Fibroblast of skin of scalp (primary cell): ENCODE measurements at places on chromosomes 3 and 15.

DNA sequence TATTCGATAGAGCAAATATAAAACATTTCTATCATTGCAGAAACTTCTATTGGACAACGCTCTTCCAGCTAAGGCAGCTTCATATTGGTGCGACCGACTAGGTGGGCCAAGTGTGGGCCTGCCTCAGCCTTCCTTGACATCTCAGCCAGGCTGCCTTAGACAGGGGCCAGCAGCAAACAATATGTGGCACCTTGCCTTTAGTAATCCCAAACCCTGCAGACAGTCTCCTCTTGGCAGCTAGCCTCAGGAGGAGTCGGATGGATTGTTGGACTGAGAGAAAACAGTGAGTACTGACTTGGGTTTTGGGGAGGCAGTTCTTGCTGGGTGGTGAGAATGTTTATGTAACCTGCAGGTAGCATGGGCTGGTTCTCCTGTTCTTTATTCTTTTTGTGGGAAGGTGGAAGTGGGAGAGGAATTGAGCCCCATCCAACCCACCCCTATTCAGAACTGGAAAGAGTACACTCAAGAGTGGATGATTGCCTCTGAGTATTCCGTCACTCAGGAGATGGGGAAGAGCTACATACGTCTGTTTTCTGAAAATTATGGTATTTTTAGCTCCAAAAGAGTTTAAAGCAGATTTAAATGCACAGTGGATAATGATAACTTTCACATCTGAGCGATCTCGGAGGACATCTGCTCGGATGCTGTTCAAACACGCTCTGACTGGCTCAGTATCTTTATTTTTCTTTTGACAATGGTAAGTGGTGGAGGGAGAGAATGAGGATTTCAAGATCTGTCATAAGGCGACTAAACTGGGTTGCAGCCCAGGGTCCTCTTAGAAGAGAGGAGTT, 47.2 kb downstream of the GPD1L start:
- no peak for DNase-seq

DNA sequence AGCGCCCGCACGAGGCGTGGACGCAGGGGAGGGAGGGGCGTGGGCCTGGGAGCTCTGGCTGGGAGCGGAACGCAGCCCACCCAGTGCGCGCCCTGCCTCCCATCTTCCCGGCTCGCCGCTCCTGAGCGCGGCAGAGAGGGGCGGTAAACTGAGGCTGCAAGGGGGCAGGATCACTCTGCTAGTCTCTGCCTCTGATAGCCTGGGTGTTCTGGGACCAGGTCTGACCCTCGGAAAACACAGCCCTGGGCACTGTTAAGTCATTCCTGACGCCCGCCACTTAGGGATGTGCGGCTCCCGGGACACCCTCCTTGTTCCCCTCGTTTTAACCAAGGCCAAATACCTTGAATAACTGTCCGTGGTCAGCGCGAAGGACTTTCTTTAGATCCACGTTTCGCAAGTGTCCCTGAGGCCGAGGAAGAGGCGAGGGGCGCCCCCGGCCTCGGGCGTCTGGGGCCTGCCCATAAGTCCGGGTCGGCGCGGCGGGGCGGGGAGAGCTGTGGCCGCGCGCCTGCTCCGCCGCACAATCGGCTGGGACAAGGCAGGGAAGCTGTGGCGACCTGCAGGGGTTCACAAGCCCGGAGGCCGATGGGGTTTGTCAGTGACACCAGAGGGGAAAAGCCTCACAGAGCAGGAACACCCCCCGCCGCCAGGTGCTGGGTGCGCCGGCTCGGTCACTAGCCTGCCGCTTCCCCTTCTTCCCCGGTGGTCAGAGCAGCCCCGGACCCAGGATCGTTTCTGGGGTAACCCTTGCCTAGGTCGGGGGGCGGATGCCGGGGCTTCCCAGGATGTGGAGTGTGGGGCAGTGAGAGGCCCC, 1.5 kb downstream of the ITPKA start:
- DNase-seq = no peak

- DNase-seq = no peak
Measured at GRCh38 chr3:177441813-177442646, 244.7 kb upstream of the TBL1XR1 start.

DNA sequence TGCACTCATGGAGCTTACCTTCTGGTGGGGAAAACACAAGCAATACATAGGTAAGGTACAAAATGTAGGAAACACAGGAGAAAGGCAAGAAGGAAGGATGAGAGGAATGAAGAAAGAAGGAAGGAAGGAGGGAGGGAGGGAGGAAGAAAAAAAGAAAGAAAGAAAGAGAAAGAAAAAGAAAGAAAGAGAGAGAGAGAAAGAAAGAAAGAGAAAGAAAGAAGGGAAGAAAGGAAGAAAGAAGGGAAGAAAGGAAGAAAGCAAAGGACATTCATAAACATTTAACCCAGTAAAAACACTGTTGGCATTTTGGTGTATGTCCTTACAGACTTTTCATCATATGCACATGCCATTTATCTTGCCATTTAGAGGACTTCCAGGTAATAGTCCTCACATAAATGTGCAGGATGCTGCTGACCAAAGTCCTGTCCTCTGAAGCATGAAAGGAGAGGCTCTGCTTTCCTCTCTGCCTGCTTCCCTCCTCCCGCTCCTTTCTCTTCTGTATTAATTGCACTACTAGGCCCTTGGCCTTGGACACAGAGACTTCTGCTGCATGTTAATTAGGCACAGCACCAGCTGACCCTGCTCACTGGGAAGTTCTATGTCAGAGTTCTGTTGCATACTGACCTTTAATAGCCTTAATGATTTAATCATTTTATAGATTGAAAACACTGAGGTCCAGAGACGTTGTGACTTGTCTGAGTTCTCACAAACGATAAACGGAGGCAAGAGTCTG, 29.7 kb upstream of the NDUFB4 start:
- DNase-seq = no peak

DNA sequence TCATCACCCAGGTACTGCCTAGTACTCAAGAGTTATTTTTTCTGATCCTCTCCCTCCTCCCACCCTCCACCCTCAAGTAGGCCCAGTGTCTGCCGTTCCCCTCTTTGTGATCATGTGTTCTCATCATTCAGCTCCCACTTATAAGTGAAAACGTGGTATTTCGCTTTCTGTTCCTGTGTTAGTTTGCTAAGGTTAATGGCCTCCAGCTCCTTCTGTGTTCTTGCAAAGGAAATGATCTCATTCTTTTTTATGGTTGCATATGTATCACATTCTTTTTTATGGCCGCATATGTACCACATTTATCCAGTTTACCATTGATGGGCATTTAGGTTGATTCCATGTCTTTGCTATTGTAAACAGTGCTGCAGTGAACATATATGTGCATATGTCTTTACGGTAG, 8.2 kb upstream of the GANC start:
- no peak for DNase-seq

DNA sequence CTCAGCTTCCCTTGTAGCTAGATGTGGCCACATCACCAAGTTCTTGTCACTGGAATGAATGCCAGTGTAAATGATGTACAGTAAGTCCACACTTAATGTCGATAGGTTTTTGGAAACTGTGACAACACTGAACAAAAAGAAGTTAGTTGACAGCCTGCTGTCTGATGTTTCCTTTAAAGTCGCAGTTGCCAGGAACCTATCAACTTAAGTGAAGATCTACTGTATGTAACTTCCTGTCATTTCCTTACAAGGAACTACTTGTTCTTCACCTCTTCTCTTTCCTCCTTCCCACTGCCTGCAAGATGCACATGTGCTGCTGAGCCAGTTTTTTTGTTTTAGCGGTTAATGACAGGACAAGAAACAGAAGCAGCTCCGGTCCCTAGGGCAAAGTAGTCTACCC, 44.6 kb downstream of the HDGFL3 start:
- DNase-seq = no peak

DNA sequence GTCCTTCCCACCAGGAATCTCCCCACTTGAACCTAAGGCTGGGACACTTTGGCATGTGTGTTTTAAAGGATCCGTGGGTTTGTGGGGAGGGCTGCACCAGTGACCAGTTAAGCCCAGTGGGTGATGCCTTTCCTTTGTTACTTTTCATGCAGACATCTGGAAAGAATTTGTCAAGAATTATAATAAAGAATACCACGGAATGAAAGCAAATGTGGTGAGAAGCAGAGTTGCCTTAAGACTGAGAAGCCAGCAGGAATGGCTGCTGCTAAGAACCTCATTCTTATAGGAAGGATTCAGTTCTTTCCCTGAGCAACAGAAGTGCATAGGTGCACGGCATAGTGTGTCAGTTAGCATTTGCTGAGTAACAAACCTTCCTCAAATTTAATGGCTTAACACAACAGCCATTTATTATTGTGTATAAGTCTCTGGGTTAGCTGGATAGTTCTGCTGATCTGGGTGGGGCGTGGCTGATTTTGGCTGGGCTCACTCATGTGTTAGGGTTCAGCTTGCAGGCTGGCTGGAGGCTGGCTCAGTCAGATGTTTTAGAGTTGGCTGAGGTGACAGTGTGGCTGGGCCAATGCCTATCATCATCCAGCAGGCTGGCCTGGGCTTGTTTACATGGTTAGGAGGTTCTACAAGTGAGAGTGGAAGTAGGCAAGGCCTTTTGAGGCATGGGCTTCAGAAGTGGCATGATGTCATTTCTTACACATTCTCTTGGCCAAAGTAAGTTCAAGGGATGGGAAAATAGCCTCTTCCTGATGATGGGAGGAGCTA, 262.7 kb upstream of the CTDSPL start:
- peak; percentile 49 for DNase-seq
